Suppressor macrophage treated with lipopolysaccharide for 1 hour (primary cell): ENCODE measurements at places on chromosomes 12 and 14.

DNA sequence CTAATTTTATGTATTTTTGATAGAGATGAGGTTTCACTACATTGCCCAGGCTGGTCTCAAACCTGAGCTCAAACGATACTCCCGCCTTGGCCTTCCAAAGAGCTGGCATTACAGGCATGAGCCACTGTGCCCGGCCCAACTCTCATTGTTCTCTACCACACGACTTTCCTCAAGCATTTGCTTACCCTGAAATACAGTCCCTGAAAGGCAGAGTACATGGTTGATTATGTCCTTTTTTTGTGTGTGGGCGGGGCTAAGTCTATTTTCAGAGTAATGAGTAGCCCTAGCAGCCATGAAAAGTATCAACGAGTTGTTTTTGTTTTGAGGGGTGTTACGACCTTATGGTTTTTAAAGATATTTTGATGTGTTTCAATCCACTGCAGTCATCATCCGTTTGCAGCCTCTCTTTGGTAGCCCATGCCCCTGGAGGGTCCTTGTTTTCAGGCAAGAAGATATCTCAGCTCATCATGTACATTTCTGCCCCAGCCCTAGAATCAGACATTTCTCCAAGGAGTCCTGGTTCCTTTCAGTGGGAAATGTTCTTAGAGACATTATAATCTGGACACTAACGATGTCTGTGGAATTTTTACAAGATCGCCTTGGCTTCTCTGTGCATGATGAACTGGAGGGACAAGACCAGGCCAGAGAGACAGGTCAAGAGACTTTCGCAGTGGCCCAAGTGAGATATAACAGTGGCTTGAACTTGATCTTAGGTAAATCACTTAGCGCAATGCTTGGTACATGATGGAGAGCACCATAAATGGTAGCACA, 8.7 kb downstream of the ACACB start:
- no peak for DNase-seq

- DNase-seq: no peak
Observed at GRCh38 chr14:105495990-105496830, 5.2 kb downstream of the TEDC1 start.

- peak; percentile 34 for DNase-seq
Observed at GRCh38 chr12:96445691-96446583, 43.4 kb upstream of the CFAP54 start.

GRCh38 chr14:94612174-94612573, at the start of gene SERPINA3:
TSS of gene SERPINA3 (plus strand) at chr14:94612391. CDS start at chr14:94614442, 2,051 bp downstream.
- no peak for DNase-seq

DNA sequence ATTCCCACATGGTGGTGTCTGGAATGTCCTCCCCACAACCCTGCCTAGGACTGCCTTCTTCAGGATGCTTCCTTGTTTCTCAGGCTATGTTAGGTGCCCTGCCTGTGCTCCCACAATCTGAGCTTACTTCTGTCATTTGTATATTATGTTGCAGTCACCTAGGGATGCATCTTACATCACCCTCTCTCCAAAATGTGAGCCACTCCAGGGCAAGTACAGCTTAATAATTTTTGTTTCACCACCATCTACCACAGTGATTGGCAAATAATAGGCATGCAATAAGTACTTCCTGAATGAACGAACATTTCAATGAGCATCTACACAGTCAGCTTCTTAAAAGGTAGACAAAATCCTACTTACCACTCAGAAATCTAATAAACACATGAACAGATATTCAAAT, 37.6 kb downstream of the ZFYVE26 start:
- DNase-seq: no peak

GRCh38 chr12:64780132-64780530, 20.9 kb upstream of the GNS start:
- DNase-seq: no peak

GRCh38 chr12:67807814-67808213, 159.3 kb downstream of the DYRK2 start:
- DNase-seq: no peak

DNA sequence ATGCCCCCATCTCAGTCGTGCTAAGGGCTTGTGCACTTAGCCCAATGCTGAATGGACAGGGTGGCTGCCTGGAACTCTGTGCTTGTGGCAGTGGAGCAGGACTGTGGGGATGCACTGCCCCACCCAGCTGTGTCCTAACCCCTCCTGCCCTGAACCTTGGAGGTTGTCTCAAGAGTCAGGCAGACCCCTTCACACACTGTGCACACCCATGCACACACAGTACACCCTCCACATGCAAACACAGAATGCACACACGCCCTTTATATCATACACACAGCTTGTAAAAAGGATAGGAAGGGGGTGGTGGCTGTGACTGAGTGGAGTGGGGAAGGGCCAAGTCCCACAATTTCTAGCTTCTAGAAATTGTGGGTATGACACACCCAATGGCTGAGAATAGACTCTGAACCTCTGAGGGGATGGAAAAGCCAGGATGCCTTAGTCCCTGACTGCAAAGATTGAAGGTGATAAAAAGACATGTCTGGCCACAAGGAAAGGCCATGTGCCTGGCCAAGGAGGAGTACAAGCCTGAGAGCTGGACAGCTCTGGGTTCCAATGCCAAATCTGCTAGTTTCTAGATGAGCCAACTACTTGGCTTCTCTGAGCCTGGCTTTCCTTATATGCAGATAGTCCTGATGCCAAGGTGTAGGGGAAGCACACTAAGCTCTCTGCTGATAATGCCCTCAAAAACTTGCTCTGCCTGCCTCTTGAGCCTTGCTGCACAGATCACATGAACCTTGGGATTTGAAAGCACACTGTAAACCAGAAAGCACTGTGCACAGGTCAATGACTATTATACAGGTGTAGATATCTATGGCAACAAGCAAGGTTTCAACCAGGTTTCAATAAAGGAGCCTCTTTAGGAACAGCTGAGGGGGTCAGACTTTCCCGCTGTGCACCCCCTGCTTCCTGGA, 8.4 kb downstream of the KRT8 start:
- DNase-seq: no peak

GRCh38 chr14:35205737-35206136, 83.4 kb downstream of the PRORP start:
- no peak for DNase-seq

- DNase-seq: no peak
Observed at GRCh38 chr14:68905107-68905895, 73.8 kb downstream of the ACTN1 start.

DNA sequence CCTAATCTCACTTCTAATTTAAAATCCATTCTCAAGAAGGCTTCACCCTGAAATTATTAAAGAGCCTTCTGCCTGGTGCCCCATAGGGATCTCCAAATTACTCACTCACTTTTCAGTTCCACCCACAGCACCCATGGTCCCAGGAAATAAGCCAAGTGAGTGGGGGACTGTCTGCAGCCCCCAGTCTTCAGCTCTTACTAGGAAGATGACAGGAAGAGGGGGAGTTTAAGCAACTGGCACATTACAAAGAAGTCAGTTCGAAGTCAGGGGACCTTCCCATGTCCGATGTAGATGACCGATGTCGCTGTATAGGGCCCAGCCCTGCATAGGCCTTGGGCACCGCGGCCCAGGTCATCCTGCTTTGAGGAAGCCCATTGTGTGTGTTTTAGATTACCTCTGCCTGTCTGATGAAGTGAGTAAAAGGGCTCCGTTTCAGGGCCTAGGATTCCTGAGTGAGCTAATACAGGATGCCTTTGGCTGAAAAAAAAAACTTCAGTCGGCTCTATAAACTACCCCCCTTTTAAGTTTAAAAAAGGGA, 1.9 kb downstream of the ACTN1 start:
- peak; percentile 68 for DNase-seq

- DNase-seq: peak; percentile 20
Observed at GRCh38 chr12:58413794-58414193, 472.4 kb downstream of the ATP23 start.

GRCh38 chr12:66956300-66956699, 277.4 kb upstream of the GRIP1 start:
- DNase-seq: no peak

GRCh38 chr14:52031781-52032180, 37.1 kb downstream of the NID2 start:
- no peak for DNase-seq

GRCh38 chr14:68342216-68342763, 450.6 kb downstream of the ZFP36L1 start:
- DNase-seq: no peak

DNA sequence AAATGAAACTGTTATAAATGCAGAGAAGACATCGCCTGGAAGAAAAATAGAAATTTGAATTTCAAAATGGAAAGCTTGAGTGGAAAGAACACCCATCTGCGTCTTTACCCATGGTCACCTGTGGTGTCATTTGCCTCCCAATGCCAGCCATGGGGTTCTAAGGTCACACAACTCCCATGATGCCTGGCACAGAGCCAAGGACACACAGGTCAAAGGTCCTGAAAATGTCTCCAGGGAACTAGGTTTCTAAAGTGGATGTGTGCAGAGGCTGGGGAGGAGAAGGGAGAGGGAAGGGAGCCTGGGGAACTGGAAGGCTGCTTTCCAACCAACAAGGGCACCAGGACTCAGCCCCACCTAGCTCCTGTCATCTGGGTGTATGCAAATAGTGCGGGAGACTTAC, 724.0 kb upstream of the TMEM132C start:
- DNase-seq: no peak

DNA sequence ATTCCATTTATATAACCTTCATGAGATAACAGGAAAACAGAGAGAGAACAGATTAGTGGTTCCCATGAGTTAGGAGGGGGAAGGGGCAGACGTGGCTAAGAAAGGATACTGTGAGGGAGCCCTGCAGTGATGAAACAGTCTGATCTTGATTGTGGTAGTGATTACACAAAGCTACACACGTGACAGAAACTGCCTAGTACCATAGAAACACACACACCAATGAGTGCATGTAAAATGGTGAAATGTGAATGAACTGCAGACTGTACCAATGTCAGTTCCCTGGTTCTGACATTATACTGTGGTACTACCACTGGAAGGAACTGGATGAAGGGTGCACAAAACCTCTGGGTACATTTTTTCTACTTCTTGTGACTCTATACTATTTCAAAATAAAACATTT, 36.9 kb downstream of the NRDE2 start:
- peak; percentile 63 for DNase-seq

DNA sequence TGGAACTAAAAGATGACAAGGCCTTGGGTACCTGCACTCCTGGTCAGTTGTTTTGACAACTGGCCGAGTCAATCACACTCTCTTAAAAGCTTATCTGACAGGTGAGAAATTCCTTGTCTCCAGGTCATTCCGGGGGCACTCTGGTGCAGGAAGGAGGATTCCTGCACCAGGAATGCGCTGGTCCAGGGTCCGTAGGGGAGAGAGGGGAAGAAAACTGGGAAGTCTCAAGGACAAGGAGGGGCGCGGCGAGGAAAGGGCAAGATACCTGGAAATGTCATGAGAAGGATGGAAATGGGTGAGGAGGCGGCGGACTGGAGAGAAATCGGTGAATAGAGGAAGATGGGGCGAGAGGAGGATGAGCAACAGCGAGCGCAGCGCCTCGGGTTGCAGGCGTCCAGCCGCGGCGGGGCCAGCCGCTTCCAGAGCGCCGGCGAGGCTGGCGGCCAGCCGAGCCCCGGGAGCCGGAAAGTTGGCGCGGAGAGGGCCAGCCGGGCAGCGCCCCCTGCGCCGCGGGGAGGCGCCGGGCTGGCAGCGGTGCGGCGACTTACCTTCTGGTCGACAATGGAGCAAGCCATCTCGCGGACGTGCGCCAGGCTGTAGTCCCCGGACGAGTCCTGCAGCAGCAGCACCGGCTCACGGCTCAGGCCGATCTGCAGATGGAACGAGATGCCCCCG, 809 bp downstream of the PRKD1 start:
- DNase-seq: peak; percentile 19

DNA sequence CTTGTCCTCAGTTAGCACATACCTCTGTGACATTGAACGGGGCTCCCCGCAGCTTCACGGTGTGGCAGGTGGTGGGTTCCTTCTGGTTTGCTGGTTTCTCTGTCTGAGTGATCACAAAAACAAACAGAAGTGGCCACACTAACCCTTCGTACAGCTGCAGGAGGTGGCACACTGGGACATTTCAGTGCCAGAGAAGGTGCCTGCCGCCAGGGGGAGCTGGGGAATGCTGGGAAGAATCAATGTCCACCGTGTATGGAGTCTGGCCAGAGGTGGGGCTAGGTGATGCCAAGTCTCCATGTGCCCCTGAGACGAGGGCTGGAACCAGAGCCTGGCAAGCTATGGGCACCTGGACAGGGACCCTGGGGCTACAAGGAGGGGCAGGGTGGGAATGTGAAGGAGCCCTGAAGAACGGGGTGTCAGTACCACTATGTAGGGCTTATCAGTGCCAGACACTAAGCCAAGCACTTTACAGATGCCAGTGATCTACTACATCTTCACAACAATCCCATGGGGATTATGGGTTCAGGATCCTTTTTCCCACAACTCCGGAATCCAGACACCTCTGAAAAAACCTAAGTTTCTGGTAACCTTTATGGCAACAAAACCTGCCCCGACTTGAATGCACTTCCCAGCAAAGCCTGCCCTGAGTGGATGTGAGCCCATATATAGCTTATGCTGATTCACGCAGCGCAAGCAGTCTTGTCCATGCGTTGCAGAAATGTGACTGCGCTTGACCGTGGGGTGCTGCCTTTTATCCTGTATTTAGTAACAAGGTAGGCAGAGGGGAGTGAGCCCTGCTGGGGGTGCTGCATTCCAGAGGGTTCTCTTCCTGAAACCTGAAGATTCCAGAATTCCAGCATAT, 10.8 kb downstream of the RBM19 start:
- DNase-seq: no peak

DNA sequence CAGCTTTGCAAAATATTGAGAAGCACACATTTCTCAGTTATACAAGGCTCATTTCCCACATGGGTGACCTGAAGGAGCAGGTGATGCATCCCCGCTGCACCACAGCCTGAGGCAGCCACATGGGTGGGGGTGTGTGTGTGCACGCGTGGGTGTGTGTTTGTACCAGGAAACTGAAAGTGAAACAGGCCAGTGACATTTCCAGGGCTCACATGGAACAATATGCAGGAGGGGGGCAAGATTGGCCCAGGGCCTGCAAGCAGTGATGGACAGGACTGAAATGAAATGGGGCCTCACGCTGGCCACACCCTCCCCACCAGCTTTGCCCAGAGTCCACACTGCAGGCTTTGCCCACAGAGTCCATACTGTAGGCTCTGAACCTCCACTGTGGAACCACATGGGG, 154.2 kb upstream of the PARP11 start:
- DNase-seq: peak; percentile 42

- no peak for DNase-seq
Observed at GRCh38 chr12:33488036-33488435, 48.4 kb upstream of the SYT10 start.

DNA sequence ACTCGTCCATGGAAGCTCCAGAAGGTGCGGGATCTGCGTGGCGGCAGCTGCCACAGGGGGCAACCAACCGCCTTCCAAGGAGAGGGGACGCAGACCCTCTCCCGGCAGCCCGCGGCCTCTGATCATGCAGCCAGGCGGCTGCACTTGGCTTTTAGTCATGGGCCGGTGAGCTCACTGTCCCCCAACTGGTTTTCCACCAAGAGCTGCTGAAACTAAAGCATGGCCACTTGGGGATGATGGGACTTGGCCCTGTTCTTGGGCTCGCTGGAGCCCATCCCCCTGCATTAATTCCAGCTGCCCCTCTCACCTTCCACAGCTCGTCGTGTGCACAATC, 39.1 kb downstream of the CCDC85C start:
- DNase-seq: no peak

DNA sequence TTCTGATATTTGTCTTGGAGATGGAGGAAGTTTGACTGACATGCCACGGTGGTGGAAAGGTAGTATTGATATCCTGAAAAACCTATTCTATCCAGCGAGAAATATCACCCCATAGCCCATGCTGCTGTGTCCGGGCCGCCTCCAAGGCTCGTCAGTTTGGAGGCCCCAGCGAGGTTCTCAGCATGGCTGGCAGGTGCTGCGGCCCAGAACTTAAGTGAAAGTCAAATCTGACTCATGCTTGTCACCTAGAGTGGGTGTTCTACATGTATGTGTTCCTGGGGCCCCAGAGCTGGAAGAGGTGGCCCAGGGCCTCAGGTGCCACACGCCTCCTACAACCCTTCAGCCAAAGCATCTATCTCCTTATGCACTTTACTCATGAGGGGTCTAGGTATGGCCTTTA, 92.9 kb downstream of the GCH1 start:
- no peak for DNase-seq
